Mammary microvascular endothelial cell (primary cell): ENCODE measurements at places on chromosomes 16 and 17. TPM values are rescaled to one million over a fixed set of nuclear protein-coding genes. Genes with fewer than 3 reads are reported as not detected.

KRT39 gene
- total RNA-seq, result not detected in 2 replicates

KRT31 gene
- total RNA-seq, result not detected in 2 replicates

RAB26 gene
- 0.13 and 1.3 TPM in 2 replicates for total RNA-seq

P2RX1 gene
- total RNA-seq, result not detected in 2 replicates

CCDC200 gene
- not detected in 2 replicates for total RNA-seq
